Esophagus squamous epithelium (tissue), 5 donors: ENCODE measurements at places on chromosomes 4 and X.

DNA sequence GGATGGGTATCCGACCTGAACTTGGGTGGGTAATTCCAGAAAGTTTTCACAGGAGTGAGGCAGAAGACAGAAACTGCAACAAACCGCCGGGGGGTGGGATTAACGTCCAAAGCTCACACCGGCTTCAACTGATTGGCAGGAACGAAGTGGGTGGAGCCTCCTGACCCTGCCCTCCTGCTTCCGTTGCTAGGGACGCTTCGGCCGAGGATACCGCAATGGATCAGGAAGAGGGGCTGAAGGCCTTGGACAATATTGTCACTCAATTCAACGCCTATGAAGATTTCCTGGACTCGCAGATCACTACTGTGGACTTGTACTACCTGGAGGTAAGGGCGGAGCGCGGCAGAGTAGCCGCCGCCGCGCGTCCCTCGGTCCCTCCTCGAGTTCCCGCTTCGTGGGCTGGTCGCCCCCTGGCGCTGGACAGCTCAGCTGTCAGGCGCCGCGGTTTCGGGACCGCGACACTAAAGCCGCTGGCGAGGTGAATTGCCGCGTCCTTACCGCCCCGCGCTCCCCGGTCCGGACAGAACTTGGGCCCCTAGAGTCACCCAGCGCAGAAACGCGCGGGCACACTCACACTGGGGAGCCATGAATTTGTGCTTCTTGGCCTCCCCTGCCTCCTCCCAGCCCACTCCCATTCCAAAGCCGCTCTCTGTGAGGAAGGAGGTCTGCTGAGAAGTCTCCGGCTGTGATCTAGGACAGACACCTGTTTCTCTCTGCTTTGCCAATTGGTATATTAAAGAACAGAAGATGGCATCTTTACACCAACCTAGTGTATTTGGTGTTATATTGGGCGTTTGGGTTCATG, at the start of gene CFAP299:
CFAP299 (plus strand) TSS at position 177 of the 805 bp plus-strand sequence.
- peak; percentile 1 for DNase-seq

DNA sequence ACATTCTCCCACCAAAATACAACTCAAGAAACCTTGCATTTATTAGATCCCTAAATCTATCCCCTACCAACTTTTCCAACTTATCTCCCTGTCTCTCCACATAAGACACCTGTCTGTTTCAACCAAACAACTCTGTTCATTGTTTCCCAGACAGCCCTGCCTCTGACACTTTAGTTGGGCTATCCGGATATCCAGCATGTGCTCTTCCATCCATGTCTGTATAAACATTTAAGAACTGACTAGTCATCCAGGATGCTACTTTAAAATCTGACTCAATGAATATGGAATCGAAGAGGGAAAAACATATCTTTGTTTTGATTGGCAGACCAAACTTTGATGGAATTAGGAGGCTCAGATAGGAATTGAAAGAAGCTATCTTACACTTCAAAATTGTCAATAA, 143.2 kb upstream of the DCAF8L1 start:
- no peak for DNase-seq

GRCh38 chrX:152893980-152894610, 3.8 kb upstream of the ZNF185 start:
- DNase-seq = no peak

- DNase-seq = no peak
Measured at GRCh38 chrX:148228521-148228920, 247.4 kb downstream of the FMR1NB start.

DNA sequence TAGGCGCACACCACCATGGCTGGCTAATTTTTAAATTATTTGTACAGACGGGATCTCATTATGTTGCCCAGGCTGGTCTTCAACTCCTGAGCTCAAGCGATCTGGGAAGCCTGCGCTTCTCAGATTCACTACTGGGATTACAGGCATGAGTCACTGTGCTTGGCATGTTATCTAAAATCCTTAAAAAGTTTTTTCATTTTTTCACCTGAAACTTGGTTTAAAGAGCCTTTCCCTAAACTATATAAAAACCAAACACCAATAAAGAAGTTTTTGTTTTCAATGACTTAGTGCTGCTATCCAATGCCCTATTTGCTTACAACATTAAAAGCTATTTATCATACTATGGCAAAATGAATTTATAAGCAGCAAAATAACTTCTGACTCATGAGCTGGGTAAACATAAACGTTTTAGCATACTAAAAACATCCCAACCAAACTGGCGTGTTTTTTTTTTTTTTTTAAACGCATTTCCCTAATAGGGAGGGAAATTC, 127.8 kb downstream of the UBE2K start:
- DNase-seq = no peak

DNA sequence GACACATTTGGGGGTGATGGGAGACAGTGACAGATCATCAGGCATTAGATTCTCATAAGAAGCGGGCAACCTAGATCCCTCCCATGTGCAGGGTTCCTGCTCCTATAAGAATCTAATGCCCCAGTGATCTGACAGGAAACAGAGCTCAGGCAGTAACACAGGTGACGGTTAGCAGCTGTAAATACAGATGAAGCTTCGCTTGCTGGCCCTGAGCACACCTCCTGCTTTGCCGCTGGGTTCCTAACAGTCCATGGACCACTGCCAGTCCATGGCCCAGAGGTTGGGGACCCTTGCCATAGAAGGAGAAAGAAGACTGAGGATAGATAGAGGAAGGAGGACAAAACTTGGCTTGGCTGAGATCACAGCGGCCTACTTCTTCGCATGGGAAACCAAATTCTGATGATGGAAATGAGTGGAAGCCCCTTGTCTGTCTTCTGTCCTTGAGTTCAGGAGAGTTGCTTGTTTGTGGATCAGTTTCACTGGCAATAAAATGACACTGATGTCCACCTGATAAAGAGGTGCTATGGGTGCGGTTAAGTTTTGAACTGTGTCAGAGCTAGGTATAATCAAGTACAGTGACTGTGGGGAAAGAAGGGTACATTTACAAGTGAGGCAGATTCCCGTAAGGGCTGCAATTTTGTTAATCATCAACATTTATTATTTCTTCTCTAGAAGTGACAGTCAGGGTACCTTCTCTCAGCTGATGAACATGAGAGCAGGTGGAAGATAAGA, 1.7 kb upstream of the TIFA start:
- DNase-seq = no peak

DNA sequence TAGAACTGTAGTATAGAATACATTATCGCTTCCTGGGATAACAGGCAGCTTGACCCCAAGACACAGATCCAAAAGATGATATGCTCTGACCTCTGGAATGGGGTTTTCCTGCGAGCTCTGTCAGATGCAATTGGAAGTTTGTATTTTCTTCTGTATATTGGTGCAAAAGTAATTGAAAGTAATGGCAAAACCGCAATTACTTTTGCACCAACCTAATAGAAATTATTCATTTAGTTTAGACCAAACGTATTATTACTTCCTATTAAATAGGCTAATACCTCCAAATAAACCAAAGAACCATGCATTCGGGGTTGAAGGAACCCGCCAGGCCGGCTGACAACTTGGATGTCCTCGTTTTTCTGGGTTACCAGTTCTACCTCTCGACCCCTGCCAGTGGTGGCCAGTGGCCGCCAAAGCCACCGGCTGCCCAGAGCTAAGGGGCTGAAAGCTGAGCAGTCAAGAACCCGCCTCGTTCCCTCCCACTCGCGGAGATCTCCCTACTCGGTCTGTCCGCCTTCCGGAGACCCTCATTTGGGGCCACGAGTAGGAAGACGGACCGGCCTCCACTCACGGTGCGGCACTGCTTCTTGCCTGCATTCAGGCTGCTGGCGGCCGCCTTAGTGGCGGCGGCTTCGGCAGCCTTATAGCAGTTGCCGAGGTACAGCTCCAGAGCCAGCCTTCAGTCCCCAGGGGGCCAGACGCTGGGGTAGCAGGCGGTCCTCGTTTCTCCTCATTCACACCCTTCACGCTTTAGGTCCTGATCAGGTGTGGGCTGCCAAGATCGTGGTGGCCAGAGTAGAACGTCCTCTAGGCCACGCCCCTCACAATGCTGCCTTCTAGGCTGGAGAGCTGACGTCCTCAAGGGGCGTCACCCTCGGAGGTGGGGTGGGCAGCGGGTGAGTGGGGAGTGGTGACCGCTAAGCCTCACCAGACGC, 121.9 kb downstream of the RBMX2 start:
- no peak for DNase-seq

DNA sequence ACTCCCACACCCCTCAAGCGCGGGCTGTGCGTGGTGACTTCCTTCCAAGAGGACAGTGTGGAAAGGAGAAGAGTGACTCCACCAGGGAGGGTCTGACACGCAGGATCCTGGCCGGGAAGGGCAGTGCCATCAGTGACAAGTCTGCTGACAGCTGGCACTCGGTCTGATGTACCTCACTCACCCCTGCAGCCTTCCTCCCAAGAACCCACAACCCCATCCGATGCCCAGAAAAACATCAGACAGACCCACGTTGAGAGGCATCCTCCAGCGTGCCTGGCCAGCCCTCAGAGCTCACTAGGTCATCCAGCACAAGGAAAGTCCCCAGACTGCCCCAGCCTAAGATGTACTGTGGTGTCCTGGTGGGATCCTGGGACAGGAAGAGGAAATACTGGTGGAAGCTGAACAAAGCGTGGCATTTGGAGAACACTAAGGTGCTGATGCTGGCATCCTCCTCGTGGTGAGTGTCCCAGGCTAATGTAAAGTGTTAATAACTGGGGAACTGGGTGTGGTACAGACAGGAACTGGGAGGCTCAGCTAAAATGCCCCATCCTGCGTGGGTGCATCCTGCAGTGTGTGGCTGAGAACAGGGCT, 200.0 kb upstream of the PSAPL1 start:
- no peak for DNase-seq

DNA sequence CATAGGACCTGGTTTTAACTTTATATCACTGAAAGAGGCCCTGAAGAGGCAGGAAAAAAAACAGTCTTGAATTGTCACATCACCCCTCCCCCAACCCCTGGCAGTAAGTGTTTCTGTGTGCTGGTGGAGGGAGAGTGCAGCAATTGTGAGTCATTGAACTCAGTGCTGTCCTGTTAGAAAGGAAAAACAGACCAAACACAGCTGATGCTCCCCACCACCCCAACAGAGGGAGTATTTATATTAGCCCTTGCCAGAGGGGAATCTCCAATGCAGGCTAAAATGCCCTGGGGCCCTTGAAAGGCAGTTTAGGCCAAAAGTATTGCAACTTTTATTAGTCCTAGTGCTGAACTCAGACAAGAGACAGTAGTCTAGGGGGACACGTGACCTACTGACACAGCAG, 197.8 kb upstream of the AGTR2 start:
- DNase-seq = no peak

GRCh38 chr4:22508376-22508775, 7.5 kb downstream of the ADGRA3 start:
- DNase-seq = no peak

DNA sequence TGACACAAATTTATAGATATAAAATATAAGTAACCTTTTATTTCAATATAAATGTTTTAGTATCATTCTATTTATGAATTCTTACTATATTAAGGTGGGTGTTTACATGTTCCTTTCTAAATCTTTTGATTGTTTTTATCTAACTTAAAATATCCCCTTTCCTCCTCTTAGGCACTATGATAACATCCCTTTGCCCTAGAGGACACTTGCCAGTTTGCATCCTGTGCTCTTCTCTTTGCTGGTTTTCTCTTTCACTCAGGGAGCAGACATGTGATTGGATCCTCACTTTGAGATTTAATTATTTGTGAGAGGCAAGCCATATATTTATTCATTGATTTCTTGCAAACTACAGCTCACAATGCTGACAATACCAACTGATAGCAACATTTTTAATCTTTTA, 16.2 kb downstream of the LRIT3 start:
- no peak for DNase-seq

GRCh38 chr4:188695261-188695660, 556.0 kb downstream of the TRIML1 start:
- no peak for DNase-seq

GRCh38 chr4:28913466-28913865, 1806.7 kb upstream of the PCDH7 start:
- DNase-seq = no peak

DNA sequence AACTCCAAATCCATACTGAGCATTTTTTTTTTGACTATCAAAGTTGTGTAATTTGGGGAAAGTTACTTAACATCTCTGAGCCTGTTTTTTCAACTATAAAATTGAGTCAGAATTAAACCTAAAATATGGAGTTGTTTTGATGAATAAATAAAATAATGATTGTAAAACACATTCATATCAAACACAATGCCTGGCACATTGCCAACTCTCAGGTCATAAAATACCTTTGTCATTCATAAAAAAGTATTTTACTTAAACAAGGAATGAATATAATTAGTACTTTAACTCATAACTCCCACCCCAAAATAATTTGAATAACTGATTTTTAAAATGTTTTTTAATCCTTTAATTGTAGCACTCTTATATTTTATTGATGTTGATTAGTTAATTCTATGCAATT, 3.8 kb upstream of the GPR174 start:
- DNase-seq = no peak

DNA sequence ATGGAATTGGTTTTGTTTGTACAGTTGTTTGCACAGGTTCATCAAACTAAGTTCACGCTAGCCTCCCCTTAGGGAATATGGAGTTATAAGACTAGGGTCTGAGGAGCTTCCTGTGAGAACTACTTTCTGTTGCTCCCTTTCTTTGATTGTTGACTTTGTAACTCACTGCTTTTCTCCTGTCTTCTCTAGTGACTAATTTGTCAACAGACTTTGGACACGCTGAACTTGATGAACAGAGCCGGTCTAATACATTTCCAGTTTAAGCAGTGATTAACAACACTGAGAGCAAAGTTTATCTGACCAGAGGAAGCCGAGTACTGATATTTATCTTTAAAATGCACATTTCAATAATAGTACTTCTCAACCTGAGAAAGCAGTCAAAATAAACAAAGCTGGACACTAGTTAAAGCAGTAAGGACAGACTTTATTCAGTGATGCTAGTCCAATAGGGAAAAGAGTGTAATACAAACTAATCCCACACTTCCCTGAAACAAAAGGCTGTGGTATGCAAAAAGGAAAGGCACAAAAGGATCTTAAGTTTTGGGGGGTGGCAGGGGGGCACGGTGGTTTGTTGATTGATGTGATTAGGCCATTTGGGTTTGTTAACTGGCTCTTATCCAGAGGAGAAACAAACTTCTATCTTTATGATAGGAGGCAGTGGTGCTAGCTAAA, 2.7 kb upstream of the NUDT9 start:
- DNase-seq = no peak

DNA sequence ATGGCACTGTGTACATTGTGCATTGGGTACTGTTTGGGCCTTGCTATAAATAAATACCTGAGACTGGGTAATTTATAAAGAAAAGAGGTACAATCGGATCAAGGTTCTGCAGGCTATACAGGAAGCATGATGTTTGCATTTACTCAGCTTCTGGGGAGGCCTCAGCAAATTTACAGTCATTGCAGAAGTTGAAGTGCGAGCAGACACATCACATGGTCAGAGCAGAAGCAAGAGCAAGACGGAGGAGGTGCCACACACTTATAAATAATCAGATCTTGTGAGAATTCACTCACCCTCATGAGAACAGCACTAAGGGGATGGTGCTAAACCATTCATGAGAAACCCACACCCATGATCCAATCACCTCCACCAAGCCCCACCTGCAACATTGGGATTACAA, 505.0 kb downstream of the ARAP2 start:
- no peak for DNase-seq

DNA sequence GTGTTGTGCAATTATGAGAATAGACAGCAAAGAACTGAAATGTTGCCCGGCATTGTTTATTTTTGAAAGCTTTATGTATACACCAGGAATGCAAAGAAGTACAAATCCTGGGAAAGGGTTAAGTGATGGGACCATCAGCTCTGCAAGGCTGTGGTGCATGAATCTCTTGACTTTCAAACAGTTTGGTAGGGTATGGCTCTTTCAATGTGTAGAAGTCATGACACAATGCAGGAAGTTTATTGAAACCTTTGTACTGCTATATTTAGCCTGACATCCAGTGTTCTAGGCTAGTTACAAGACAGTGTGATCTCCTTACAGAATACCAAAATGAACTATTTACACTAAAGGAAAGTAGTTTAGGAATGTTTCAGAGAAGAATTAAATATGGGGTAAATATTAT, 206.8 kb upstream of the HAND2 start:
- DNase-seq = no peak
